ENCODE measurements at places on chromosomes 1 and 21.

GRCh38 chr21:21712748-21713520 is 714.7 kb downstream of the NCAM2 start:
- DNase-seq = no peak

DNA sequence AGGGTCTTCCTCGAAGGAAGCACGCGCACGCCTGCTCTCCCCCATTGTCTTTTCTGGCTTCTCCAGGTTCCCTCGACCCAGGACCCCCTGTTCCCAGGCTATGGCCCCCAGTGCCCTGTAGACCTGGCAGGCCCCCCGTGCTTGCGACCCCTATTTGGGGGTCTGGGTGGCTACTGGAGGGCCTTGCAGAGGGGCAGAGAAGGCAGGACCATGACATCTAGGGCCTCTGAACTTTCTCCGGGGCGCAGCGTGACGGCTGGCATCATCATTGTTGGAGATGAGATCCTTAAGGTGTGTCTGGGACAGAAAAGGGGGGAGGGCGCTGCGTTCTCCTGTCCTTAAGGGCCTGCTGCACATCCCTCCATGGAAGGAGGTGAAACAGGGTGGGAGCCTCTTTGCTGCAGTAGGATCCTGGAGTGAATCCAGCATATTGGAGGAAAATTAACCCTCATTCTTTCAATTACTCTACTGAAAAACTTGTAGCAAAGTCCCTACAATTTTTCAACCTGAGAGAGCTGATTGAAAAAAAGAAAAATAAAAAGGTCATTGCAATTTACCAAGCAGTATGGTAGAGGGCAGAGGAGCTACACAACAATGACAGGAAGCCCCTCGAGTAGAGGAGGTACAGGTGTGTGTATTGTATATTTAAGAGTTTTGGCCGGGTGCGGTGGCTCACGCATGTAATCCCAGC is 777 bp downstream of the FLAD1 start:
- DNase-seq = no peak

DNA sequence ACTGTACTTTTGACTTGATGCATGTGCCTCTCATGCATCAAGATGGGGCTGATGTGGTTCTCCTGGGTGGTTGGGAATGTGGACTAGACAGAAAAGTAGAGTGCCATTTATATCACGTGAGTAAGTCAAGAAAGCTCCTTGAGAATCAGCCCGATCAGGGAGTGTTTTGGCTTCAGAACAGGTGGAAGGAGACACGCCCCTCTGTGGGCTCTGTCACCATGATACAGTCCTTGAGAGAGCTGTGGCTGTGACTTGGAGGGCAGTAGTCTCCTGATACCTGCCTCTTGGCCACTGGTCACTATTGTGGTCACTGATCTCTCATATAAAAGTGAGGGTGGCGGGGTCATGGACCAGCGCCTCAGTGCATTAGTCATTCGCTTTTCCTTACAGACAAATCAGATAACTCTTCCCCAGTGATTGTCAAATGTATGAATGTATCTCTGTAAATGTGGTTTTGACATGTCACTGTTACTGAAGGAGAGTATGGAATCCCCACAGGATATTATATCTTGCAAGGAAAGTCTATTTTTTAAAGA is 8.9 kb upstream of the C4BPB start:
- DNase-seq = no peak

DNA sequence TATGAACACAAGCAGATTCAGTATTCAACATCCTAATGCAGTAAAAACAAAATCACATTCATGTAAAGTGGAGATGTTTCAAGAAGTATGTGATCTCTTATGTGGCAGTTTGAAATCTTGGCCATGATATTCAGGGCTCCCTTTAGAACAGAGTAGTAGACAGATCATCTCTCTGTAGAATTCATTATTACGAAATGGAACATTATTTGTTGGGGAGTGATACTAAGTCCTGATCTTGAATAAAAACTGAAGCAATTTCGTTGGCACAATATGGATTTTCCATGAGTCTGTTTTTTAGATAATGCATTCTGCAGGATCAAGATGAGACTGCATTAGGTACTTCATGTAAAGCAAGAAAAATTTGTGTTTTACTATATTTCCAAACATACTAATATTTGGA is 264.4 kb upstream of the NRIP1 start:
- no peak for DNase-seq

GRCh38 chr1:43619996-43620920 is 29.7 kb upstream of the KDM4A start:
- no peak for DNase-seq

DNA sequence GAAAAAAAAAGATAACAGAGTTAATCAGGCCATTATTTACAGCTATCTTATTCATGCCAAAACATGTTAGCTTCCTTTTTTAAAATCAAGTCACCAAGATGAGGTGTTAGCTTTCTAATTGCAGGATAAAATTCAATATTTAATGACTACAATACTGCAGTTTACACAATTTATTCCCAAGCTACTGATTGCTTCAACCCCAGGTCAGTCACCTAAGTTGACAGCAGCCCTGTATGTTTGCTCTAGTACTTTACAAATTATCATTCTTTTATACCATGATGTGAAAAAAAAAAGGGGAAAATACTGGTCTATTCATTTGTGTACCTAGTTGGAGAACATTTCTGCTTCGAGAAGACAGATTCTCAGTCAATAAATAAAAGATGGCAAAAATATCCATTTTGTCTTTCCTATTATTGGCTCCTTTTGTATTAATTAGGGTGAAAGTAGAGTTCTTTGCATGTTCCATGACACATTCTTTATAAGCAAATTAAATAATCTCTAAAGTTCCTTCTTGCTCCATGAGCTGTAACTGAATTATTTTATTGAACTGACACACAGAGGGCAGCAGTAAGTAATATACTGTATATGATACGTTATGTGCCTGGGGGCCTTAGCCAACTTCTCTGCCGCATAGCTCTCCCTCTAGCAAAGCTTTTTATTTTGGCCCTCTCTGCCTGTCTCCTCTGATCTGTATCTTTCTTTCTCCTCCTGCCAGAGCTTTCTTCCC is 48.0 kb downstream of the DIPK1A start:
- DNase-seq = no peak

DNA sequence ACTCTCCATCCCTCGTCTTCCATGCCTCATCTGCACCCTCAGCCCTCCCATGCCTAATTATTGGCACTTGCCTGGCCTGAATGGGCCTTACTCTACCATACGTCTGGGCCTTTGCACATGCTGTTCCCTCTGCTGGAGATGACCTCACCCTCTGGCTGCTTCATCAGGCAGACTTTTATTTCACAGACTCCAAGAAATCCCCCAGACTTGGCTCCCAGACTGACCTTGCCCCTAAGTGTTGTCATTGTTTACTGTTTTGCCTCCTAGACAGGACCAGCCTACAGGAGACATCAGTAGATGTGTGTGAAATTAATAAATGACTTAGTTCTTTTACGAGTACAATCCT is 5.2 kb upstream of the AHDC1 start:
- no peak for DNase-seq

GRCh38 chr1:8848663-8849386 is 29.7 kb downstream of the ENO1 start:
- peak; percentile 52 for DNase-seq

GRCh38 chr1:3033040-3033789 is 11.9 kb downstream of the ACTRT2 start:
- peak; percentile 53 for DNase-seq

- DNase-seq = no peak
Measured at GRCh38 chr1:156803086-156803851, 13.4 kb downstream of the SH2D2A start.

DNA sequence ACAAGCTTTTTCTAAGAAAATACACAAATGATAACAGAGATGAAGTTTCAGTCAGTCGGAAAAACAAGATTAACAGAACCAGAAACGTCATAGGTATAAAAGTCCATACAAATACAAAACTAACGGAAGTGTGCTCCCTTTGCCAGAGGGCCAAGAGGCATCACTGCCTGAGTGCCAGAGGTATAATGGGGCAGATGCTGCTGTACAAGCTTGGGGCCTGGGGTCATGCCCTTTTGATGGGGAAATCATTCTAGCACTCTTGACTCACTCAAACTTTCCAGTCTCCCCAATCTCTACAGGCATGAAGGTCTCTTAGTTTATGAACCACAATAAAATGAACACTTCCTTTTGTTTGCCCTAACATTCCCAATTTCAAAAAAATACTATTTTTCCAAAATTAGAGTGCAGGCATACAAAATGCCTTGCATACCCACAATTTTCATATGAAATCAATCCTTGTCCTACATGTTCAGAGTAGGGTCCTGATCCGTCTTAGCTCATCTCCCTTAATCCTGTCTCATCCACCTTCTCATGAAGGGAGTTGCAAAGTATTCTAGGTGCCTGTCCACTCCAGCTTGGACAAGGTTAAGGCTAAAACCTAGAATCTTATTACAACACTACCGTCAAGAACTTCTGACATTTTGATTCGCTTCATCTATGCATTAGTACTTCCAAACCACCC is 1.5 kb downstream of the RPL22 start:
- no peak for DNase-seq

All from CD4-positive, alpha-beta T cell treated with Interleukin-4 for 4 hours (primary cell).